Lower lobe of right lung (tissue), 2 donors: ENCODE measurements at places on chromosomes 4 and X. TPM values are rescaled to one million over a fixed set of nuclear protein-coding genes. Genes with fewer than 3 reads are reported as not detected.
A peak's percentile ranks its signal among the peaks of the same experiment; 100 is the strongest.

DNA sequence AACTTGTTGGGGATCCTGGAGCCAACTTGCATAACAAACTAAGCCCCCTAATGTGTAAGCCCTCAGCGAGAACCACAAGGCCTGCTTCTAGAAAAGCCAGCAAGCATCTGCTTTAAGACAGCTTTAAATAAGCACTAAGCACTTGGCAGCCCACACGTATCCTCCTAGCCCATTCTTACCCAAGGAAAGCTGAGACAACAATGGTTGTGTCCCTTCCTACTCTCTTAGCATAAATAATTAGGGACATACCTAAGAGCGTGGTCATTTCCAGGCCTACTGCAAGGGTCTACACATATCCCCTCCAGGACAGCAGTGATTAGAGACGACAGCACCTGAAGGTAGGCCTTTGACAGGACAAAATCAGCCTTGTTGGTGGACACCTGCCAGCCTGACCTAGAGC lies 322.8 kb upstream of the PPARGC1A start:
- H3K4me3 ChIP-seq: no peak overlapping the region
- no peak for DNase-seq
- H3K4me1 ChIP-seq: peaks cover 10% of the 10 kb centered on the region
- H3K27me3 ChIP-seq: no peaks in the 10 kb centered on the region
- no peaks in the 10 kb centered on the region for H3K36me3 ChIP-seq

MMRN1 gene
- total RNA-seq: 42.6 TPM

DNA sequence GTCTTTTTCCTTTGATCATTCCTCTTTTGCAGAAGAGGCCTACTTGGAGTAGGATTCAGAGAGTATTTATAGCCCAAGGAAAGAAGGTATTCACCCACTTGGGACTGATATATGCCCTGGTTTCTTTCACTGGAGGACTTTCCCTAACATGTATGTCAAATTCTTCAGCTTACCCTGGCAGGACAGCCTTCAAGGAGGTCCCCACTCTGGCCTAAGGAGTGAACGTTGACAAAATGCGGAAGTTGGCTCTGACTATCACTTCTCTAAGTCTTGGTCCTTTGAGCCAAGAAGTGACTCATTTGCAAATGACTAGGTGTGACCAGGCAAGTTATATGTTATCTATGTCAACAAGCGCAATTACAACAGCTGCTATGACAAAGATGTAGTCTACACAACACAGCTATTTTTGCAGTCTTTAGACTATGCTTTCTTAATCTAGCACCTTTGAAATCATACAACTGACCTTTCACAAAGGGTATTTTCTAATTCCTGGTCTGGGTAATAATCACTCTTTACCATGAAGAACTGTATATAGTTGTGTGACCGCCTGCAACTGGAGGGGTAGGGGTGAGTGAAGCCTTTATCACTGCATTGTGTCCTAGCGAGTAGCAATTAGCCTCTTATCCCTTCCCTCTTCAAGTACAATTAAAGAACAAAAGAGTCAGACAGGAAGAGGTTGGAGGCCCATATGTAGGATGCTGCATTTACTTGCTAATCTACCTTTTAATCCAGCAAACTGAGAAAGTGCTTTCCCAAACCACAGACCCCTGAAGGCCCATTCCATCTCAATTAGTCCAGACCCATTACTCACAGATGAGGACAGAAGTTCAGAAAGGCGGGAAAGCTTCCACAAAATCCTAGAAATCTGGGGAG lies 50.1 kb downstream of the RASGEF1B start:
- peak overlapping the region; percentile 54 for H3K27ac ChIP-seq
- H3K27me3 ChIP-seq: no peaks in the 10 kb centered on the region
- H3K4me1 ChIP-seq: peaks cover 4% of the 10 kb centered on the region
- peaks cover 16% of the 10 kb centered on the region for H3K36me3 ChIP-seq

GRCh38 chr4:61079976-61080375 lies 120.2 kb upstream of the ADGRL3 start:
- H3K4me3 ChIP-seq: no peak overlapping the region
- DNase-seq: no peak
- no peaks in the 10 kb centered on the region for H3K27me3 ChIP-seq
- H3K4me1 ChIP-seq: no peaks in the 10 kb centered on the region
- H3K36me3 ChIP-seq: no peaks in the 10 kb centered on the region
- H3K27ac ChIP-seq: no peak overlapping the region

- DNase-seq: no peak
- no peaks in the 10 kb centered on the region for H3K27me3 ChIP-seq
- H3K36me3 ChIP-seq: no peaks in the 10 kb centered on the region
- peaks cover 15% of the 10 kb centered on the region for H3K4me1 ChIP-seq
These were observed 700 bp downstream of the VMA21 start for GRCh38 chrX:151397741-151398070.

GRCh38 chrX:133726642-133727041 lies 258.8 kb downstream of the GPC3 start:
- no peaks in the 10 kb centered on the region for H3K36me3 ChIP-seq
- no peak overlapping the region for H3K4me3 ChIP-seq
- no peak overlapping the region for H3K27ac ChIP-seq
- no peak for DNase-seq
- H3K27me3 ChIP-seq: no peaks in the 10 kb centered on the region
- H3K4me1 ChIP-seq: no peaks in the 10 kb centered on the region

- H3K36me3 ChIP-seq: peaks cover 32% of the 10 kb centered on the region
- H3K27ac ChIP-seq: no peak overlapping the region
- no peak for DNase-seq
- no peaks in the 10 kb centered on the region for H3K4me1 ChIP-seq
These were observed 36.6 kb downstream of the SEL1L3 start for GRCh38 chr4:25826074-25826752.

LAMP2 gene
- 156 TPM for total RNA-seq

DNA sequence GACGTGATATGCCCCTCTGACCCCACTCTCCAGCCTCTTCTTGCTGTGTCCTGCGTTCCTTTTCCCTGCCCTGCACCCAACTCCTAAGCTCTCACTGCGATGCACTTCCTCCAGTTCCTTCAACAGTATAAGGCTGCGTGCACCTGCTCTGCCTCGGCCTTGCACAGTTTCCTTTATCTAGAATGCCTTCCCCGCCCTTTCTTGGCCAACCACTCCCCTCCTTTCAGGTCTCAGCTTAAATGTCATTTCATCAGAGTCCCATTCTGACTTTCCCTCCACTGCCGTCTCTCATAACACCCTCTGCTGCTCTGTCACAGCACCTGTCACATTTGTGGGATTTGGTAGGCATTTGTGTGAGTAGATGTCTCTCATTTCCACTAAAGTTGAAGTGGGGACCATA lies 58.4 kb upstream of the NEIL3 start:
- H3K27me3 ChIP-seq: no peaks in the 10 kb centered on the region
- no peaks in the 10 kb centered on the region for H3K4me1 ChIP-seq
- H3K27ac ChIP-seq: no peak overlapping the region
- H3K4me3 ChIP-seq: no peak overlapping the region
- no peaks in the 10 kb centered on the region for H3K36me3 ChIP-seq
